Hindlimb muscle (tissue), 1 donor: ENCODE measurements at places on chromosomes 12 and 14.

- DNase-seq, result no peak
Observed at GRCh38 chr14:94412671-94413638, 24.6 kb upstream of the SERPINA1 start.

DNA sequence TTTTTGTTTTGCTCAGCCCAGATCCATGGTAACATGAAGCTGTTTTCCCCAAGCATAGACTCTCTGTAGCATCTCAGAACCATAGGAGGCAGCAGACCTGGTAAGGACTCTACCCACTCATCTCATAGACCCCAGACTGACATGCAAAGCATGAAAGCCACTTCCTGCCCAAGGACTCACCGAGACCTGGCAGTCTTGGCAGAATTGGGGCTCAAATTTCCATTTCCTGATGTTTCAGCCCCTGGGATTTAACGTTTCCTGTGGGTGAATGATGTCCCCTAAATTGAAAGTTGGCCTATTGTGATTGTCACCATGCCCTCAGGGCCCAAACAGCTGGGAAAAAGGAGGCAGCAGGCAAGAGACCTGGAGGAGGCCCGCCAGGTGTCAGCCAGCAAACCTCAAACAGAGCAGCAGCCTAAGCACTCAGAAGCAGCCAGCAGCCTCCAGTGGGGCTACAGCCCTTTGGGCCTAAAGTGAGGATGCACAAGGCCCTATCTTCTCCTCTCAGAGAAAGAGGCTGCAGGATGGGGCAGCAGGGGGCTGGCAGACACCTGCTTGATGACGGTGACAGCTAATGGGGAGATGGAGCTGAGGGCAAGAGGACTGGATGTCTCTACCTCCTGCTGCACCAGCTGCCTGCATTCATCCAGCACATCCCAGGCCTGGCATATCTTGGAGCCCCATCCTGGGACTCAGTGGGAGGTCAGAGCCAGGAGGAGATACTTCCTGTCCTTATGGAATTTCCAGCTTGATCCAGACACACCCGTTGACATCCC is 8.5 kb downstream of the KRT85 start:
- DNase-seq, result no peak

DNA sequence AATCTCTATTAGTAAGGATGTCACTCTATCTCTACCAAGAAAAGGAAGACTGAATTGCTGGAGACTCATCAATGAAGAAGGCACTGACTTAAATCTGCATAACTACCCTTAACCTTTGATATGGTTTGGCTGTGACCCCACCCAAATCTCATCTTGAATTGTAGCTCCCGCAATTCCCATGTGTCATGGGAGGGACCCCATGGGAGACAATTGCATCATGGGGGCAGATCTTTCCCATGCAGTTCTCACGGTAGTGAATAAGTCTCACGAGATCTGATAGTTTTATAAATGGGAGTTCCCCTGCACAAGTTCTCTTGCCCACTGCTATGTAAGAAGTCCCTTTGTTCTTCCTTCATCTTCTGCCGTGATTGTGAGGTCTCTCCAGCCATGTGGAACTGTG is 73.4 kb upstream of the PPM1H start:
- DNase-seq, result no peak

GRCh38 chr12:51171884-51172514 is 936 bp downstream of the TFCP2 start:
- DNase-seq, result no peak

GRCh38 chr14:62934439-62934838 is 110.8 kb downstream of the KCNH5 start:
- no peak for DNase-seq

- no peak for DNase-seq
Observed at GRCh38 chr14:105487449-105487985, 831 bp downstream of the CRIP1 start.

DNA sequence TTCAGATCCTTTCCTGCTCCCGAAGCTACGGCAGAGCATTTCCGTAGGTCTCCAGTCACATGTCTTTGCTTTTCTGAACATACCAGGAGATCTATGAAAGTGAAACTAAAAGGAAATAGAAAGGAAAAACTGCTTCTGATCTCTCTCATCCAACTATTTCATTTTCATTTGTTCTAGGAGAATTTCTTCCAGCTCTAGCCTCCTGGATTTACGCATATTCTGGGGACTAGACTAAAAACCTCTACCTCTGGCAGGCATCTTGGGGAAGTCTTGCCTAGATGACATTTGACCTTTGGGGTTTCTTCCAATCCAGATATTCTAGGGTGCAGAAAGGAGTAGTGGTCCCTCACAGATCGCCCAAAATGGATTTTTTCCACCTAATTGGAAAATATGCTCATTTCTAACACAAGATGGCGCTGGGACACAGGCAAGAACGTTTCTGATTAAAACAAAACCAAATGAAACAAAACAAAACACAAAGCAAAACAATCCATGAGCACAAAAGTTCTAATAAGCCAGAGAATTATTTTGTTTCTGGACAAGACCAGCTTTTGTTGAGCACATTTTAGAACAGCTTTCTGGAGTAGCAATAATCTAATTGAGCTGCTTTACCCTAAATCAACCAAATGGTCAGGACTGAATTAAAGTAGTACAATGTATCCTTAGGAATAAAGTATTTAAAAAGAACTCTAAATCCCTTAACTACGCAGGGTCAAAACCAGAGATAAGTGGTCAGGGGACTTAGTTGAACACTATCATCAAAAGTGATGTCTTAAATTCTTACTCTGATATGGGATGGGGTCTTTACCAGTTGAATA is 12.3 kb upstream of the PARP11 start:
- peak; percentile 81 for DNase-seq

- DNase-seq, result no peak
Observed at GRCh38 chr12:79200176-79200575, 335.6 kb downstream of the SYT1 start.

DNA sequence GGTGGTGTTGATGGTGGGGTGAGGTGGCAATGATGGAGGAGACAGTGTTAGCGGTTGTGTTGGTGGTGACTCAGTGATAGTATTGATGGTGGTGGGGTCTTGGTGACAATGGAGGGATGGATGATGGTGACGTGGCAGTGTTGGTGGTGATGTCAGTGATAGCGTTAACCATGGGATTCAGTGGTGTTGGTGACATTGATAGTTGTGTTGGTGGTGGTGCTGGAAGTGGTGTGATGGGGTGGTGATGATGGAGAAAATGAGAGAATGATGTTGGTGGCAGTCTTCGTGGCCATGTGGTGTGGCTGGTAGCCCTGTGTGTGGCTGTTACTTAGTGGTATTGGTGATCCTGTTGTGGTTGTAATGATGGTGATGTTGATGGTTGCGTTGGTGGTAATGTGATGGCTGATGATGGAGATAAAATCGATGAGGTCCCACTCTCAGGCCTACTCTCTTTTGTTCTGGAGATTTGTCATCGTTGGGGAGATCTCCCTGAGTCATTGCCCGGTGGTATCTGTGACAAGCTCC is 2.6 kb downstream of the DTX1 start:
- DNase-seq, result no peak

DNA sequence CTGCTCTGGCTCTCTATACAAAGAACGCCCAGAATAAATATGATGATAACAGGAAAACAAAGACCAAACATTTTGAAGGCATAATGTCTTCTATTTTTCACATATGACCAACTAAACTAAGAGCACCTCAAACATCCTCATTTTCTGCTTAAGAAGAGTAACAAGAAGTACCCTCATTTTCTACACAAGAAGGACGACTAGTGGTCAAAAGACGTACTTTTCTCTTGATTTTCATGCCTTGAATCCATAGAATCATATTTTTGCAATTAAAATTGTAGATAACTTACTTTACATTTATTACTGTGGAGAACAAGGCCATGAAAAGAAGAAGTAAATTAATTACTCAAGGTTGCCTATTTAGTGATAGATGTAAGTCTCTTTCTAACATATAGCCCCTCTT is 358.6 kb downstream of the DUSP6 start:
- peak; percentile 36 for DNase-seq

- DNase-seq, result no peak
Observed at GRCh38 chr12:24038211-24038997, 88.9 kb upstream of the SOX5 start.

DNA sequence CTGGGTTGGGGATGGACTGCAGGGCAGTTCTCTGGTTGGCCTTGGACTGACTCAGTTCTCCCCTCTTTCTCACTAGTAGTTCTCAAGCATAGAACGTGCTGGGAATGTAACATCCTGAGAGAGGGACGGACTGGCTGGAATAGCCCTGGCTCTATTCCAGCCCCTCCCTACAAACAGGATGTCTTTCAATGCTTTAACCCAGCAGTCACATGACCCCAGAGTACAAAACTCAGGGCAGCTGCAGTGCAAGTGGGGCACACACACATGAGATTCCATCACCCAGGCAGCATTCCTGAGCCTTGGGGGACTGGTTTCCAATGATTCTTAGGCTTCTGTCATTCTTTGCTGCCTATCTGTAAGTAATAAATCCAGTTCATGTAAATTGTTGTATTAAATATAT is 1.6 kb upstream of the ACOT6 start:
- DNase-seq, result no peak

DNA sequence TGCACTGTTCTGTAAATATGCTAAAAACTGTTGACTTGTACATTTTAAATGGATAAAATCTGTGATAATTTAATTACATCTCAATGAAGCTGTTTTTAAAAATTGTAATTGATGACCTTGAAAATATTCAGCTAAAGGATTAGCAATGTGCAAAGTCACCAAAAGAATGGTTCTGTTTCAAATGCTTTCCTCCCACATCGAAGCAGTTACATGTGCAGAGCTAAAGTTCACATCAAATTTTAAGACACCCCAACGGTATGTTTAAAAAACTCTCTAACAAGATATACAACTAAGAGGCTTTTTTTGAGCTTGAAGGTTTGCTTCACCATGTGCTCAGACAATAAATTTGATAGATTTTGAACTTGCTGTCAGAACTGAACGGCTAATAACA is 114.6 kb upstream of the KRAS start:
- no peak for DNase-seq

DNA sequence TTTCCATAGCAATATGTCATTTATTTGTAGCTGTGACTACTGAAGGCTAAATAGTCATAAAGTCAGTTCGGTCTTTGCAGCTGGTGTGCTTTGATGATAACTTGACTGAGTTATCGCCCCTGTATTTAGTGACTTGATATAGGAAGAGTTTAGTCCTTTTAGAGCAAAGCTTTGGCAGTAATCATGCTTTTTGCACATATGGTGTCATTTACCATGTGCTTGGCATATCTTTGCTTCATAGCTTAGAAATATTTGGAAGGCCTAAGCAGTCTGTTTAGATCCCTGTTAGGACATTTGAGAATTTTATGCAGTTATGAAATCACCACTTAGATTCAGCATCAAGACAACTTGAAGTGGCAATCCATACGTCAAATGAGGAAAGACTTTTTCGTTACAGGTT is 31.6 kb downstream of the POLR3B start:
- DNase-seq, result peak; percentile 14

DNA sequence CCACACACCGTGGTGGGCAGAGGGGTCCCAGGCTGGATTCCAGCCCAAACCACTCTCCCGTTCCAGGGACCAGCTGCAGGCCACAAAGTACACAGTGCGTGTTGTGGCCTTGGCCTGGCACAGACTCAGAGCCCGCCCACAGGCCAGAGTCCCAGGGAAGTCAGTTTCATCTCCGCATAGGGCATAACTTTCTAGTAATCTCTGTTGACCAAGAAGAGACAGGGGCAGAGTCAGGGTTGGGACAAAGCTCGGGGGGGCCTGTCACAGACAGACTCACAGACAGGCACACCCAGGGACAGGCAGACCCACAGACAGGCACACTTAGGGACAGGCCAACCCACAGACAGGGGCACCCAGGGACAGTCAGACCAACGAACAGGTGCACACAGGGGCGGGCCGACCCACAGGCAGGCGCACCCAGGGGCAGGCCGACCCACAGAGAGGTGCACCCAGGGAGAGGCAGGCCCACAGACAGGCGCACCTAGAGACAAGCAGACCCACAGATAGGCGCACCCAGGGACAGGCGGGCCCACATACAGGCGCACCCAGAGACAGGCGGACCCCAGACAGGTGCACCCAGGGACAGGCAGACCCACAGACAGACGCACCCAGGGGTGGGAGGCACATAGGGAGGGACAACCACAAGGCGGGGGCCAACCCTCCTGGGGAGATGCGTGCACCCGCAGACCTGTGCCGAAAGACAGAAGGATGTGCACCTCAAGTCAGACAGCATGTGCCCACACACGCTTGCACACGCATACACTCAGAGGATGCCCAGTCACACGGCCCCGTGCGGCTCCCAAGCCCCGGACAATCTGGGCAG is 323.3 kb upstream of the RTL1 start:
- DNase-seq, result no peak

DNA sequence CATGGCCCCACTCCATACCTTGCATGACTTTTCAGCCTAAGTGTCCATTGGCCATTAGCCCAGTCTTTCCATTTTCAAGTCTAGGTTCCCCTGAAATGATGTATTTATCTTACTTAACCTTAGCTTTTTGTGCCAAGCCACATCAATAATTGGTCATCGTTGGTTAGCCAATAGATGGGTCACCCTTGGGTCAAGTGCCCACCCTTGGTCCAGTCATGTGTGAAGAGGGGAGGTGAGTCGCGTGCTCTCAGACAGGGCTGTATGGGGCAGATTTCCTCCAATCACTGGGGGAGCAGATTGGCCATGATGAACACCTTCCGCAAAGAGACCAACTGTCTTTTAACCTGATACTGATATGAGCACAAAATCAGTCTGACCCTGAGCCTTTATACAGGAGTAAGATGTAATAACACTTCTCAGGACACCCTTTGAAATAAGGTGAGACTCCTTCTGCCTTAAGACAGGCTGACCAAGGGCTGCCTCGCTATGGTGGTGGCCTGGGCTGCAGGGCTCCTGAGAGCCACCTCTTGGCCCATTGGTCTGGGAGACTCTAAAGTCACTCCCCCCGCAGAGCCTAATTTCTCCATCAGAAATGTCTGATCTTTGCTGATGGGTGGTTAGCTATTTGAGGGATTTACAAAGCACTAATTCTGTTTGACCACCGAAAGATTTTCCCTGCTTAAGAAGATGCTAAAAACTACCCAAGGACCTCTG is 143.2 kb downstream of the ZFP36L1 start:
- DNase-seq, result no peak

DNA sequence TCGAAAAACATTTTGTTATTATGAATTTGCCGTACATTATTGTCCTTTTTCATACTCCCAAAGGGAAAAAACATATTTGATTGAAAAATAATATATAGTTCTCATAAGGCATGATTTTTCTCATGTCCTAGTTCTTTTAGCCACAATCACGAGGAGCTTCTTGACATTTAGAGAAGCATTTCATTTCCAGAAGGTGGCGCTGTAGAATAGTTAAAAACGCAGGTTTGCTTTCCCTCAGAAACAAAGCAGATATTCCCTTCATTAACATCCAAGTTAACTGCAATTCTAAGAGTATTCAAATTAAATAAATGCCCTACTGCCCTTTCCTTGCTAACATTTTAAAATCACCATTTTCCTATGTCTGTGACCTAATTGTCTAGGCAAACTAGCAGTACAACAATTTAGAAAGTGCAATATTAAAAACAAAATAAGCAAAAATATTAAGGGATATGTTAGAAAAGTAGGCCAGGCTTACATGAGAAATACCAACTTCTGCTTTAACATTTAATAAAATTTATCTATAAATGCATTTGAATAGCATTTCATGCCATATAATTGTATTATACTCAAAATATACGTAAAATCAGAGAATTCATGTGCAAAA is 10.9 kb upstream of the PIK3C2G start:
- DNase-seq, result peak; percentile 77
